ENCODE measurements at places on chromosomes 2 and 18.

DNA sequence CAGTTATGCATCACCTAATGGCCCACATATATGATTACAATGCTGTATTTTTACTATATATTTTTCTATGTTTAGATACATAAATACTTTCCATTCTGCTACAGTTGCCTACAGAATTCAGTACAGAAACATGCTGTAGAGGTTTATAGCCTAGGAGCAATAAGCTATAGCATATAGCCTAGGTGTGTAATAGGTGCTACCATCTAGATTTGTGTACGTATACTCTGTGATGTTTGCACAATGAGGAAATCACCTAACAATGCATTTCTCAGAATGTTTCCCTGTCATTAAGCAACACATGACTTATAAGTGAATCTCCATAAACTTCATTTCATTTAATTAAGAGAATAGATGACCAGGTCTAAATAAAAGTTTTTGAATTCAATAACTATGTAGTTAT is 43.5 kb downstream of the SLC38A11 start:
- DNase-seq: no peak

GRCh38 chr2:219736209-219736608 is 108.8 kb downstream of the SLC4A3 start:
- DNase-seq: no peak

- DNase-seq: no peak
Observed at GRCh38 chr18:23406271-23406787, 46.8 kb upstream of the RIOK3 start.

DNA sequence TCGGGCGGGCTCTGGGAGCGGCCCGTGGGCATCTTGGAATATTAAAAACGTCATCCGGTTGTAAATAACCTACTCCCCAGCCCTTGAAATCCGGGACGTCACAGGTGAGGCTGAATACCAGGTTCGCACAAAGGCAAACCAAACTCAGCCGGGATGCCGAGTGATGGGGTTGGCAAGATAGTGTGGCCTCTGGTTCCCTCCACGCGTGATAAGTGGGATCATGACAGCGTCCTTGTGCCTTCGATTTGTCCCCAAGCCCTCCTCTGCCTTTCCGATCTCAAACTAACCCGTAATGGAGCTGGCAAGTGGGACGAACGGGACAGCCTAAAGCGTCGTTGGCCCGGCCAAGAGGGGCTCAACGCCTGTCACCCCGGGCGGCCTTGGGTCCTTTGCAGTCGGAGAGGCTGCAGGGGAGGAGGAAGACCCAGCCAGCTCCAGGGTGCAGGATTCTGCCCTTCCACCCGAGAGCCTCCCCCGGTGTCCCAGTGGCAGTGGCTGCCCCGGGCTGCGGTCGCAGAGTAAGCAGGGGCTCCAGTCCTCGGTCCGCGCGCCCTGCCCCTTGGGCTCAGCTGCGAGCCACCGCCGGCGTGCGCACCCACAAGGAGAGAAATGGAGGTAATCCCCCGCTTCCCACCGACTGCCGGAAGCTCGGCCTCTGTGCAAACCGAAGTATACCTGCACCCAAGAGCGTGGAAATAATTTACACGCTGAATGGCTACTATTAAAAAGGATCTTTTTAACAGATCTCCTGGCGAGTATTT is 13.4 kb upstream of the PAX3 start:
- DNase-seq: peak; percentile 35

- DNase-seq: no peak
Observed at GRCh38 chr2:205901491-205901890, 184.5 kb downstream of the INO80D start.

GRCh38 chr2:159516241-159516758 is 100.0 kb downstream of the BAZ2B start:
- peak; percentile 71 for DNase-seq

DNA sequence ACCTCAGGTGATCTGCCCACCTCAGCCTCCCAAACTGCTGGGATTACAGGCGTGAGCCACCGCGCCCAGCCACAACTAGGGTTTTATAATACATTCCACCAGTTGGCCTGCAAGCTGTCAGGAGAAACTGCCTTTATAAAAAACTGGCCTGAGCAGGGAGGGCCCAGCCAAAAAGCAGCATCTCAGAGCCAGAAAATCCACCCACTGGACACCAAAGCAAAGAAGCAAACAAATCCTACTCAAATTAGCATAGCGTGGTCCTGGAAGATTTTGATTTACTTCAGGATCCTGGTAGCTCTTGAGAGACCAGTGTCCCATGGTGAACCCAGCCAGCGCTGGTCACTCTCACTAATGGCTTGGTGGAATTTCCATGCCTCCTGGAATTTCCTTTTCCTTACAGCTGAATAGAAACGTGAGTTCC is 60.0 kb upstream of the PXDN start:
- DNase-seq: no peak

Measured in hematopoietic multipotent progenitor cell (in vitro differentiated cells).